Femur (tissue), 1 donor: ENCODE measurements at places on chromosomes 16 and 17.

DNA sequence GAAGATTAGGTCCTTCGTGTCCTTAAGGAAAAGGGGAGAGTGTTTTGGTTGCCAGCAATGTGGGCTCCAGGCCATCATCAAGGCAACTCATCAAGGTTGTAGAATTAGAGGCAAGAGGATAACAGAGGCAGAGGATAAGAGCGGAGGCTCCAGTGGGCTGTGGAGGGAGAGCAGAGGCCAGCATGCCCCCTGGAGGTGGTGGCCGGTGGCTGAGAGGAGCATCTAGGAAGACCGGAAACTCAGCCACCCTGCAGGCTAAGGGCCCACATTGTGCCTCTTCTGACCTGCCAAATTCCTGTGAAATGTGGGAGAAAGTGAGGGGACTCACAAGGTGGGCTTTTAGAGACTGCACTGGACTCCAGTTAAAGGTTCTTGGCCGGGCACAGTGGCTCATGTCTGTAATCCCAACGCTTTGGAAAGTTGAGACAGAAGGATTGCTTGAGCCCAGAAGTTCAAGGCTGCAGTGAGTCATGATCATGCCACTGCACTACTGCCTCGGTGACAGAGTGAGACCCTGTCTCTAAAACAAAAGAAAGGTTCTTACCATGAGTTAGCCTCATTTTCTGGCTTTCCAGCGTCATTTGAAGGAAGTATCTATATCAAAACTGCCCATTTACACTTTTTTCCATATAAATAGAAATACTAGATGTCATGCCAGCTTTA is 62.7 kb upstream of the ADORA2B start:
- DNase-seq, result no peak

GRCh38 chr17:27315796-27316465 is 22.0 kb downstream of the WSB1 start:
- DNase-seq, result no peak

DNA sequence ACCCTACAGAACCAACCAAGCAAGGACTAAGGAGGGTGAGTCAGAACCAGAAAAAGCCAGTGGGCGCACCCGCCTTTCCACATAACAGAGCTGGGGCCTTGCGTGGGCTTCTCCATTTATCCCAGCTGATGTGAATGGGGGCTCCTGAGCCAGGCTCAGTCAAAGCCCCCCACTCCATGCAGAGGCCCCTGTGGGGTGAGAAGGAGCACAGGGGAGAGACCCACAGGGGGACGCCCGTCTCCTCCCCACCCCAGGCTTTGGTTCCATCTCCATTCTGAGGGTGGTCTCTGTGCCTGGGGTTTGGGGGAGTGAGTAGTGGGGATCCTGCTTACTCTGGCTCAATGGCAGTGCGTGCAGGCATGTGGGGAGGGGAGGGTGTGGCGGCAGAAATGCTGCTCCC is 210.1 kb upstream of the TNRC6C start:
- DNase-seq, result peak; percentile 11

GRCh38 chr17:59490216-59490615 is 75.2 kb upstream of the DHX40 start:
- peak; percentile 56 for DNase-seq

- DNase-seq, result no peak
These were observed 35.2 kb downstream of the USP7 start for GRCh38 chr16:8928467-8928957.

- DNase-seq, result no peak
These were observed 371.8 kb upstream of the SALL1 start for GRCh38 chr16:51522902-51523301.

- no peak for DNase-seq
These were observed 47.9 kb downstream of the COPRS start for GRCh38 chr17:31811101-31811500.
